COR-L47 (cell line): ENCODE measurements at places on chromosomes 7 and 10.

DNA sequence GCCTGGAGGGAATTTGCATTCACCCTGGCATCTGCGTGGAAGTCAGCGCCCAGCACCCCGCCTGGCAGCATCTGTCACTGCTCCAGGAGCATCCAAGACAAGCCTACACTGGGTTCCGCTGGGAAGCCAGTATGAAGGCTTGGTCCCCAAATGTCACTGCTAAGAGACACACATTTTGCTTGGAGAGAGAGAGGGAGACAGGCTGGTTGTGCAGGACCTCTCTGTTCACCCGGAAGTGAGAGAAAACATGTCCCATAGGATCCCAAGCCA lies 119.5 kb downstream of the SEC23IP start:
- no peak for DNase-seq

DNA sequence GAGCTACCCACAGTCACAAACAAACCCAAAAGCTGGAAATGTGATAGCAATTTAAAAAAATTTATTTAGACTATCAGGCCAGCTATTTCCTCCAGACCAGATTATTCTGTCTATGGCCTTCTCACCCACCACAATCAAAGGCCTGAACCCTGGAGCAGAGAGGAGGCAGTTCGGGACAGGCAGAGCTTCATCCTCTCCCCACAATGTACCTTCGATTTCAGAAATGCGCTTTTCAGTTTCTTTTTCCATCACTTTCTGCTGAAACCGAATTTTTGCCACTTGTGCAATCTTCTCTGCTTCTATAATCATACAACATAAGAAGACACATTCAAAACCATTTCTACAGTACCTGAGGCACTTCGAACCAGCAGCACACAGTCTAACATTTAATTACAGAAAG lies 29.9 kb downstream of the ERLIN1 start:
- DNase-seq: no peak

DNA sequence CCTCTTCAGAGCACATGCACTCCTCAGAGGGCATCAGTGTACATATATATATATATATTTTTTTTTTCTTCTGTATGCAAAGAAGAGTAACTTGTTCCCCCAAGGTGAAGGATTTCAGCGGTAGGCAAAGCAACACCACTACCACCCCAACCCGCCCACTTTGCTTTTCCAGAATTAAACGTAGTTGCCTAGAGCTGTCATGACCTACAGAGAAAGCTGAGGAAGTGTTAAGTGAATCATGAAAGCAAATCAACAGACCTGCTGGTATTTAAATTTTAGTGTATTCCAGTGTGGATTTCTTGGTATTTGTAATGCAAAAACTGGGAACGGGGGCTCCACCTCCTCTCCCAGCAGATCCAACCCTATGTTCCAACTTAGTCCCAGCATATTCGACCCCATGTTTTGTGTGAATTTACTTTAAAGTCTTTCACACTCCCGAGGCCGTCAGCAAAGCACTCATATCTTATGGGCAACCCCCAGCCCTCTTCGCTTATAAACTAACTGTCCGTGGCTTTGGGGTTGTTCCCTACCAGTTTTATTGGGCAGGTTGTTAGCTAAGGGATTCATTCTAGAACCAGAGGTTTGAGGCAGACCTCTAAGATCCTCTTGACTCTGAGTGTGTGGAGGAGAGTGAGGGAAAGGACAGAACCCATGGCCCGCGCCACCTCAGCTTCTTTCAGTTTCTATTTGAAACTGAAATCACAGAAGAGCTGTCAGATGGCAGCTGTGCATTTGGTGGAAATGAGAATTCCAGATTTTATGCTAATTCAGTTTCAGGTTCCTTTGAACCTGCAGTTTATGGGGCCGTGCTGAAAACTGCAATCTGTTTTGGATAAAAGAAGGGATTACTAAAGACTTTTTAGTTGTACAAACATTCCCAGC lies 450.2 kb upstream of the GALNT17 start:
- no peak for DNase-seq

- DNase-seq: no peak
Measured at GRCh38 chr7:82528577-82529310, 85.2 kb upstream of the CACNA2D1 start.

- no peak for DNase-seq
Measured at GRCh38 chr10:6601246-6601805, 21.2 kb upstream of the PRKCQ start.

- DNase-seq: no peak
Measured at GRCh38 chr7:20597339-20597738, 18.1 kb upstream of the ABCB5 start.

DNA sequence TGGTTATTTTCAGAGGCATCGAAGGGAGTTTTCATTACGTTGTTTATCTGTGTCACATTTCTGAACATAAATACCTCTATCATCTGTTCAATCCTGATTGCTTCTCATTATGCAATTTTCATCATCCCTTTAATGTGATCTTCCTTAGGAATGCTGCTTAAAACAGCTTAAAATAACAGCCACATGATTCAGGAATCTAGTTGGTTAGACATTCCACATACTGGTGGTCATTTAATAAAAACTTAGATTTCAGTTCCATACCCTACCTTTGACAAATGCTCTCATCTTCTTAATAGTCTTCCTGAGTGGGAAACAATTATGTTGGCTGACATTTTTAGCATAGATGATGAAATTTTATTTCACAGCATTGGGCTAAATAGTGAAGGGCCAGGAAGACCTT lies 191.3 kb upstream of the CDCA7L start:
- no peak for DNase-seq

- DNase-seq: no peak
Measured at GRCh38 chr10:44054046-44054445, 330.9 kb downstream of the CXCL12 start.

GRCh38 chr10:101623528-101623927 lies 35.4 kb downstream of the DPCD start:
- DNase-seq: no peak

- no peak for DNase-seq
Measured at GRCh38 chr10:132906836-132907235, 35.5 kb downstream of the CFAP46 start.

GRCh38 chr10:101552442-101552841 lies 35.6 kb downstream of the POLL start:
- DNase-seq: no peak
